Lung (tissue), 17 donors: ENCODE measurements at places on chromosomes 2 and 18. TPM values are rescaled to one million over a fixed set of nuclear protein-coding genes. Genes with fewer than 3 reads are reported as not detected.

- DNase-seq = no peak
Observed at GRCh38 chr2:217440000-217440399, 562.8 kb downstream of the TNS1 start.

- DNase-seq = no peak
Observed at GRCh38 chr2:58063641-58064040, 17.0 kb downstream of the VRK2 start.

DNA sequence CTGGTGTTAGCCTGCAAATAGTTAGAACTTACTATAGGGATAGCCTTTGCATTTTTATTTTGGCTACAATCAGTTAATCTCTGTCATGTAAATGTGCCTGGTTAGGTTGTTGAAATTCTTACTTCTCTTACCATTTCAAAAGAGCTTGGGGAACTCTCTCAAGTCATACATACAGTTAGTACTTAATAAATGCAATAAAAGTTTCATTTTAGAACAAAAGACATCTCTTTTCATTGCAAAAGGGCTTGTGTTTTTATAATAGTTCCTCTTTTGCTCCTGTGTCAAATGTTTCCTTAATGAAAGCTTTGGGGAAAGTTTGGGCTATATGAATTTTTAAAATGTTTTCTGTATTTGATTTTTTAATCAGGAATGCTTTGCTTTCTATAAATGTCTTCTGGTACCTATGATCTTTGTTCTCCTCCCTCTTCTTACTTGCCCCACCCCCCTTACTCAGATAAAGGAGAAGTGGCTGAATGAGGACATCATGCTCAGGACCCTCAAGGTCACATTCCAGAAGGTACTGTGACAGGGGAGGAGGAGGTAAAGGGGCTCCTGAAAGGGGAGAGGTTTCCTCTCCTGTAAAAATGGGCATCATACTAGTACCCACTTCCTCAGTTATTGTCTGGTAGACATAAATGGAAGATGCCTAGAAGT is 13.6 kb downstream of the PTPN18 start:
- DNase-seq = no peak

DNA sequence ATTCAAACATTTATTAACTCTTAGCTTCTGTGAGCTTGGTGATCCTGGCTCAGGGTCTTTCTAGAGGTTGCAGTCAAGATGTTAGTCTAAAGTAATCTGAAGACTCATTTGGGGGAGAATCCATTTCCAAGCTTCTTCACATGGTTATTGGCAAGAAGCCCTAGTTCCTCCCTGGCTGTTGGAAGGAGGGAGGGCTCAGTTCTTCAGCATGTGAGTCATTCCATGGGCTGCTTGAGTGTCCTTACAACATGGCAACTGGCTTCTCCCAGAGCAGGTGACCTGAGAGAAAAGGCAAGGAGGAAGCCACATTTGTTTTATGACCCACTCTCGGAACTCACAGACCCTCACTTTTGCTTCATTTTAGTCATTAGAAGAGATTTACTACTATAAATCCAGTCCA is 10.6 kb upstream of the C2orf74 start:
- no peak for DNase-seq

GRCh38 chr2:159285433-159285832 is 1.1 kb downstream of the WDSUB1 start:
- DNase-seq = no peak

DNA sequence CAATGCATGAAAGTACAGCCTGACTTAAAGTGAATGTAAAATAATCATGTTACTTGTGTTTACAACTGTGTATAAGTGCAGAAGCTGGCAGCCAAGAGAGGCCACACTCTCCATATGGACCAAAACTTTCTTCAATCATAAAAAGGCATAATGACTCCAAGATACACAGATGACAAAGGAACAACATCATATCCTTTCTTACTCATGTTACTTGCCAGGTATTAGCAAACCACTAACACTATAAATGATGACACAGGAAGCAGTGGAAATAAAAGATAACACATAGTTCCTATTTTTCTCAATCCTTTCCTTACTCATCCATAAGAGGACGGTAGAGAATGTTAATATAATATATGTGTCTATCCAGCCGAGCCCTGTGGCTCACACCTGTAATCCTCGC is 400.0 kb upstream of the CDH2 start:
- DNase-seq = no peak

Gene CERKL
- total RNA-seq = 3.3 TPM

Gene RNU2-63P
- not detected for total RNA-seq
